ENCODE measurements at places on chromosomes 4 and X.

DNA sequence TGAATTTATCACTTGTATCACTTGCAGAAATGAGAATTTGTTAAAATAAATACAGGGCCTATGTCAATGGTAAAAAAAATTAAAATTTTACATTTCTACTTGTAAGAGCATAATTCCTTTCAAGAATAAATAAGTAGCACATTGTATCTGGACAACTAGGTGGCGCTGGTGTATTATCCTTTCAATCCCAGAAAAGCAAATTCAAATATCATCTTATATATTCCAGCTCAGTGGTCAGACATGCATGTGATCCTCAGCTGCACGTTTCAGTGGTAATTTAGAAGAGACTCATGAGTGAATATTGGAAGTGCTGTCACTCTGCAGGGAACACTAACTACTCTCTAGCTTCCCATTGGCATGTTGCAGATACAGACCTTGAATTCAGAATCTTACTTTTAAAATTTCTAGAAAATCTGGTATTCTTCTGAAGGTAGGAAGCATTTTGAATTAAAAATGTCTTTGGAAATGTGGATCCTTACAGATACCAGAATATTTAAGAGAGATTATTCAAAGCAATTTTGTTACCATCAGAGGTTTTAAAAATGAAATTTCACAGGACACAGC is 1414.7 kb upstream of the TENM3 start:
- DNase-seq = peak; percentile 51

DNA sequence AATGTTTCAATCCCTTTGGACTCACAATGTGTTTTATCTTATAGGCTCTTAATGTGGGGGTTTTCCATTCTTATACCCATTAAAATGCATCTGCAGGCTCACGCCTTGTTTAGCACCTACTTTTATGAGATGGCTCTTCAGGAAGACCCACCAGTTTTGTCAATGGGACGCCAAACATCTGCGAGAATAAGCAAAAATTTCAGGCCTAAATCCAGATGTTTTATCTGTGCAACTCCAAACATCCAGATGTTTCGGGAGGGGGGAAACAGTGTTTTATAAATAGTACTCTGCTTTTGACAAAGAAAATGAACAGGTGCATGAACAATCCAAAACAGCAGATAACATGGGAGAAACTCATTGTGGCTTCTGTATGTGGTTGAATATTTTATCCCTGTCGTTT is 342.8 kb downstream of the DHX15 start:
- no peak for DNase-seq

DNA sequence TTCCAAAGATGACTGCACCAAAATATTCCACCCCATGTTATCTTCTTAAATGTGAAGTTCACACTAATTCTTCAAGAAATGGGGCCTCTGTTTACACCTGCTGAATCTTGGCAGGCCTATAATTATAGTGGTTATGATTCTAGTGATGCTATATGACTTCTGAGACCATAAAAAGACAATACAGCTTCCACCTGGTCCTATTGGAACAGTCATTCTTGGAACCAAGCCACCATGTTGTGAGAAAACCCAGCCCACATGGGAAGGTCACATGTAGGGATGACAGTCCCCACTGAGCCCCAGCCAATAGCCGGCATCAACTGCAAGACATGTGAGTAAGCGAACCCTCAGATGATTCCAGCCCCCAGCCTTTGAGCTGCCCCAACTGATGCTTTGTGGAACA is 587.5 kb downstream of the MID1IP1 start:
- DNase-seq = no peak

DNA sequence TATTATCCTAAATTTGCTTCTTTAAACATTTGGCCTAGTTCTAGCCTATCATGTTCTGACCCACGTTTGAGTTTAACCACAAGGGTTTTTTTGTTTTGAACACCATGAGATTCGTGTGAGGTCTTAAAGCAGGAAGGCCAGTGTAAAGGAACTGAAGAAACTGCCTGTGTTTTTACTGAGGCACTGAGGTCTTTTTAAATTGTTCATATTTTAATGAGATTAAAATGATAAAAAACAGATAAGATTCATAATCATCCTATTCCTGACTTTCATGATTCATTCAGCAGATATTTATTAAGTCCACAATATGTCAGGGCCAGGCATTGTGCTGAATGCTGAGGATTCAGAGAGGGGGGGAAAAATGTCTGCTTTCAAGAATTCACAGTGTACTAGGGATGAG is 3.2 kb downstream of the RPS6KA3 start:
- no peak for DNase-seq

GRCh38 chr4:176400816-176401461 is 81.2 kb downstream of the SPCS3 start:
- no peak for DNase-seq

DNA sequence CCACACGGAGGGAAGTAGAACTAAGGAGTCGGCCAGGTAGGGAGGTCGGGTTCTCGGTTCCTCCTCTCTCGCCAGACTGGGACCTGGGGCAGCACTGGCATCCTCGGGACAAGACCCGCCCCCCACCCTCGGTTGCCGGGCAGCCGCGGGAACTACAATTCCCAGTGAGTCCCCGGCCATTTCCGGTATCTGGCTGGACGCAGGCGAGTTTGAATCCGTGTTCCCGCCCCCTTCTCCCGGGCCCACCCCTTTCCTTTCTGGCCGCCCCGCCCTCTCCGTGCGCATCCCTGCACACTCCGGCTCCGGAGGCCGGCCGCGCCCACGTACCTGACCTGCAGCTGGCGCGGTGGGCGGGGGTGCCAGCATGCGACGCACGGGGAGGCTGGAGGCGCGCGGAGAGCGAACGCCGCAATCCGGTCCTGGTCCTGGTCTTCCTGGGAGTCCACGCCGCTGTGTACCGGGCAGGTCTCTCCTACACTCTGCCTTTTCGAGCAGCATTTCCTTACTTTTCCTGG is 10.2 kb upstream of the DLG3 start:
- peak; percentile 93 for DNase-seq

GRCh38 chr4:48499551-48500066 is 9.6 kb downstream of the ZAR1 start:
- DNase-seq = no peak

GRCh38 chr4:126957987-126958386 is 674.8 kb upstream of the INTU start:
- no peak for DNase-seq

DNA sequence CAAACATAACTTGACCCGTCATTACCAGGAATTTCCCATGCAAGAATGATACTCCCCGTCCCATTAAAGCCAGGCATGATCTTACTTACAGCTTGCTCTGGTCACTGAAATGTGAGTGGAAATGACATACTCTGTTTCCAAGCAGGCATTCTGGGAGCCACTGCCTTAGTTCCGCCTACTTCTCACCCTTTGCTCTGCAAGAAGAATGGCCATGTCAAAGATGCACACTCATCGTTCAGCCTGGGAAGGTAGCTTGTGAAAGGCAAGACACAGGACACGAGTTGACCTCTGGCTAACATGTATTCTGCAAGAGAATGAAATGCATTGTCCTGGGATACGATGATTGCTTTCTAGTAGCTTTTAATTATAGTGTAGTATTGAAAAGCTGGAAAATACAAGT is 1144.4 kb downstream of the NLGN4X start:
- DNase-seq = no peak

GRCh38 chrX:29690061-29690460 is 525.3 kb upstream of the MAGEB2 start:
- no peak for DNase-seq

- DNase-seq = peak; percentile 23
Measured at GRCh38 chr4:930827-931193, 1.3 kb downstream of the GAK start.

GRCh38 chrX:906586-906985 is 276.0 kb downstream of the SHOX start:
- DNase-seq = no peak

DNA sequence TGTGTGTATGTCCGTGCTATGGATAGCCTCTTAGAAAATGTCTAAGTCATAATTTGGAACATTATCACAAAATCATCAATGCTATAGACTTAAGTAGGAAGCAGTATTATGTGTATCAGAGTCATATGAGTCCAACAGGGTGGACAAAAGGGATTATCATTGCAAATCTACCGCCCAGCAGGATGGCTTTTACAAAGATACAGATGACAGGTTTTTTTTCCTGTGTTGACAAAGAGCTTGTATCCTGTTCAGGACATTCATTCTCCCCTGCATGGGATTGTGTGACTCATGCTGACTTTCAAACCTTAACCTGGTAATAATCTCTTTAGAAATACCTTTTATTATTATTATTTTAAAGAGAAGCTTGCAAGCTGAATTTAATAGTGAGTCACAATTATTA is 310.3 kb upstream of the GNPDA2 start:
- DNase-seq = no peak

GRCh38 chr4:121696170-121696580 is 605 bp downstream of the ANXA5 start:
- DNase-seq = peak; percentile 26

DNA sequence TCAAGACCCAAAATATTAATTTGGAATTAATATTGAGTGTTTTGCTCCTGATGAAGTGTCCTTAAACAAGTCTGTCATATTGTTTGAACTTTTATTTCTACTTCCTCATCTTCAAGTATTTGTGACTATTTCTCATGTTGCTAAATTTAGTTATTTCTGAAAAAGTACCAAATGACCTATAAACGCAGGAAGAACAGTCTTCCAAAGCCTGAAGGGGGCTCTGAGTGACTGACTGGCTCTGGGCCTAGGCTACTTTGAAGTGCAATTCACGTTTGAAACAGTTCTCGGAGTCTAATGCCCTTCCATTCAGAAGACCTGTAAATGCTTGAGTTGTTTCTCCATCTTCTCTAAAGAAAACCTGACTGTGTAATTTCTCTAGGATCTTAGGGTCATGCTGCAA is 26.5 kb downstream of the GALNT7 start:
- no peak for DNase-seq

GRCh38 chrX:47200385-47201150 is 6.9 kb downstream of the UBA1 start:
- no peak for DNase-seq

DNA sequence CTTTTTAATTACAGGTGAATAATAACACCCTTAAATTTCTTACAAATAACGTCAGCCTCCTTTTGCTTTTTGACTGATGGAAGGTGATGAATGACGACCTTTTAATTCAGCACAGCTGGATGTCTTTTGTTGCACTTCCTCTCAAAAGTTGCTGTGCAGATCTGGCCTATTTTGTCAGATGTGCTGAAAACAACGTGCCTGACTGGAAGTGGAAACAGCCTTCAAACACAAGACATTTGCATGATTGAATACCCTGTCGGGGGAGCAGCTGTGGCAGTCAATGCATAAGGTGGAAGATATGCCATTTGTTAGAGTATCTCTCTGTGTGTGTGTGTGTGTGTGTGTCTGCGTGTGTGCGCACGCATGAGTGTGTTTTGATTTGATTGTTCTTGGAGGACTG is 579.7 kb downstream of the SPRY1 start:
- DNase-seq = no peak

GRCh38 chrX:118536687-118537461 is 41.3 kb downstream of the DOCK11 start:
- DNase-seq = peak; percentile 18

- DNase-seq = no peak
Measured at GRCh38 chr4:46274717-46275116, 115.2 kb downstream of the GABRA2 start.

GRCh38 chr4:77564231-77564630 is 41.4 kb upstream of the CXCL13 start:
- DNase-seq = no peak

- no peak for DNase-seq
Measured at GRCh38 chrX:16903274-16904022, 33.3 kb upstream of the RBBP7 start.

Measured in SK-N-SH (cell line).